NCI-H2107 (cell line): ENCODE measurements at places on chromosomes 5 and 9.

GRCh38 chr9:88596376-88596775, 61.4 kb downstream of the NXNL2 start:
- DNase-seq = no peak

DNA sequence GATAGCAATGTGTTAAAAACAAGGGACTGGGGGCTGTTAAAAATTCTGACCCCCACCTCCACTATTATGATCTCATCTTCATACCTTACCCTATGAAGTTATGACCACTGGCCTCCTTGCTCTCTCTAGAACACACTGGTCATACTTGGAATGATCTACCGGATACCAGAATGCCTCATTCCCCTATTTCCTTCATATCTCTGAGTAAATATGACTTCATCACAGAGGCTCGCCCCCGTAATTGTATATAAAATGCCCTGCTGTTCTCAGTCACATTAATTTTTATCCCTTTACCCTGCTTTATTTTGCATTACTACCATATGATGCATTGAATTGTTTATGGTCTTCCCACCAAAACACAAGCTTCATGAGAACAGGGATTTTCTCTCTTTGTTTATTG, 29.2 kb downstream of the IZUMO3 start:
- no peak for DNase-seq

GRCh38 chr9:114785866-114786650, 19.8 kb downstream of the TNFSF15 start:
- no peak for DNase-seq

DNA sequence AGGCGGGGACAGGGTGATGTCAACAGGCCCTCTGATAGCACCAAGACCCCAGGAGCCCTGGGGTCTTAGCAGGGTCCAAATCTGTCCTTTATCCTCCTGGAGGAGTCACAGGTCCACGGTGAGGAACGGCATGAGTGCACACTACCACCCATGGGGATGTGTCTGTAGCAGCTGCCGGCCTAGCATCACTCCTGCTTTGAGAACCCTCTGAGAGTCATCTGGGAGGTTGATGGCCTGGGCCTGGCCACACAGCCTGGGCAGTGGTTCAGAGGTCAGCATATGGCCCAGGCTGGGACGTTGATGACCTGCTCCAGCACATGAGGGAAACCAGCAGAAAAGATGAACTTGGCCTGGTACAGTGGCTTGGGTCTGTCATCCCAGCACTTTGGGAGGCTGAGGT, 1.8 kb upstream of the GFPT2 start:
- no peak for DNase-seq

DNA sequence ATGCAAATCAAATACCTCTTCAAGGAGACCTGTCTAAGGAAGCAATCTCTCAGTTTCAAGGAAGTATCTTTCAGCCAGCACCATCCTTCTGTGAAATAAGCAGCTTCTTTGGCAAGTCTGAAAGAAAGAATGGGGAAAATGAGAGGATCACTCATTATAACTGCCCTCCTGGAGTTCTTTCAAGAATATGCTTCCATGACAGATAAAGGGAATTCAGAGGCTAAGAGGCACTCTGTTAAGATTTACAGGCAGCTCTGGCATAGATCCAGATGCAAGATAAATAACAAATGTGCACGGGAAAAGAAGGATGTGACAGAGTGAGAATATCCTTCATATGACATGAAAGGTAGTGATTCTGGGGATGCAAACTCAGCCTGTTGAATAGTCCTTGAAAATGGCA, 348.2 kb upstream of the CCNG1 start:
- DNase-seq = no peak

- no peak for DNase-seq
Measured at GRCh38 chr5:8997542-8998070, 548.3 kb downstream of the SEMA5A start.

DNA sequence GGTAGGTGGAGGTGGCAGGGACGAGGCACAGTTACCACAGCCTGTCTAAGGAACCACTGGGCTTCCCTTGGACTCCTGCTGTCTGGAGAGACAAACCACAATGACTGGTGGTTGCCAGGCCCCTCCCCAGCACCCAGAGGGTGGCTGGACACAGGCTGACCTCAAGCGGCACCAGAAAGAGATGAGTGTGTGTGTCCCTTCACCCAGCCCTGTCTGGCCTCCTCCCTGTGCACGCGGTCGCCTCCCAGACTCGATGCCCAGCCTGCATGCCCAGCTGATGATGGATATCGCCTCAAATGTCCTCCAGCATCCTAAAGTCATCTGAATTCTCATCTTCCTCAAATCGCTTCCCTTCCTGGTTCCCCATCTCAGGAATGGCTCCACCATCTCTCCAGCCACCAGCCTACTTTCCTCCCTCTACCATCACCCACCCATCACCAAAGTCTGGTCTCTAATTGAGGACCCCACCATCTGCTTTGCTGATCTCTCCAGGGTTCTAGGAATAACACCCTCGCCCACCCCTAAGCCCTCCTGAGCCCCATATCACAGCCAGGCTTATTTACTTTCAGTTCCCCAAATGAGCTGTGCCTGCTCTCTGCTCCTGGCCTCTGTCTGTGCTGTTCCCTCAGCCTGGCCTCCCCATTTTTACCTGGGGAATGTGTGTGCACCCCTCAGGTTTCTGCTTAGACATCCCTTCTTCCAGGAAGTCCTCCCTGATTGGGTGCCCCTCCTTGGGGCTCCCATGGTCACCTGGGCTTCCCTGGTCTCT, 52.5 kb upstream of the GGTA1 start:
- no peak for DNase-seq

DNA sequence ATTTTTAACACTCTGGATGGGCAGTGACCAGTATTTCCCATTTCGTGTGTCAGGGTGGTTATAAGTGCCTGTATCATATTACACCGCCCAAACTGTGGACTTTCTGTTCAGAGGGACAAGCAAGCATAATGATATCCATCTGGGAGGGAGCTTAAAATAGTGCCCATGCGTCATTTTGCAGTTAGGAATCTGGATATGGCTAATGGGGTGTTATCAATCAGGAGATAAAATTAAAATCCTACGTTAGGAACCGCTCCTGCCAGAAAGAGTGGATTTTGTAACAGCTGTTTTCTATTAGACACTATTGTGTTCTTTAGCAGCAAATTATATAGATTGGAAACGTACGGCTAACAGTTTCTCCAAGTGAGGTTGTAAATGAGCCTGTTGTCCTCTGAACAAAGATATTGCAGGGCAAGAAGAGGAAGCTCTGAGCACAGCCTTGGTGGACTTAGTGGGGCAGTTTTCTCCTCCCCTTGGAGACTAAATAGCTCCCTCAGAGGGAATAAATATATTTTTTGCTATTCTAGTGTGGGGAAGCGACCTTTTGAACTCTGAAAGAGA, 160.4 kb downstream of the SPATA31D1 start:
- no peak for DNase-seq

GRCh38 chr5:73487815-73488214, 10.4 kb upstream of the BTF3 start:
- DNase-seq = no peak

DNA sequence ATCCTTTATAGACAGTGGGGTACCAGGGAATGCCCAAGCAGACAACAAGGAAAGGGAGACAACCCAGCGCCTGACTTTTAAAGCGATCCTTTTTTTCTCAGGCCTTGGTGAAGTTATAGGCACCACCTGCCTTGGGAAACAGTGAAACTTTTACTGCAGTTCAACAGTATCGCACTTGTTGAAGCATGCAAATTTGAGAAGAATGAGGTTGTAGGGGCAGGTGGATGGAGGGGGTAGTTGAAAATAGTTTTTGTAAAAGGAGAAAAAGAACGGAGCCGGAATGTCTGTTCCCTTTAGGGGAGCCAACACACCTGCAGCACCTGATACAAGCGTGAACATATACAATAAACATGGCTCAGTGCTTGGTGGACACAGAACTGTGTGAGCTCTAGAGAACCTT, 190.2 kb upstream of the NR3C1 start:
- no peak for DNase-seq

- DNase-seq = no peak
Measured at GRCh38 chr5:169545762-169546161, 37.8 kb upstream of the SPDL1 start.

- no peak for DNase-seq
Measured at GRCh38 chr5:73218552-73219171, 45.7 kb downstream of the TMEM174 start.

GRCh38 chr5:93585767-93586385, 2.9 kb downstream of the NR2F1 start:
- DNase-seq = no peak

GRCh38 chr9:94985649-94986048, 259.1 kb downstream of the AOPEP start:
- DNase-seq = no peak

- DNase-seq = no peak
Measured at GRCh38 chr9:120724757-120725400, 10.6 kb upstream of the MEGF9 start.
